ENCODE measurements at places on chromosomes 16 and 17.

DNA sequence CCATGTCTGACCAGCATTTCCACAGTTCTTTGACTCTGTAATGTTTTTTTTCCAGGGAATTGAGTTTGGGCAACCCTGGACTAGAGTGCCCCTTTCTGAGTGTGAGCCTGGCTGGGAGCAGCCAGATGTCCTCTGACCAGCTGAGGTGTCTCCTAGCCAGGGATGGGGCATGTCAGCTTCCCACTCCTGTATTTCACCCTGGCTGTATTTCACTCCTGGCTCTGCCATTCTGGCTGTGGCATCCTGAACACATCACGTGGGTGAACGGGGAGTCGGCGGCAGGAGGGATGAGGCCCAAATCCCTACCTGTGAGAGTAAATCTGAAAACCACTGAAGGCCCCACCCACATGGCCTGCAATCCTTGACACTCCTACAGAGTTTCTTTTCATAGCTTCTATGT is 31.3 kb downstream of the KDM8 start:
- no peak for DNase-seq

GRCh38 chr17:50265690-50266315 is 8.5 kb upstream of the TMEM92 start:
- no peak for DNase-seq

GRCh38 chr16:11819798-11820197 is 22.7 kb upstream of the ZC3H7A start:
- DNase-seq, result no peak

GRCh38 chr17:60601447-60602384 is 1.7 kb downstream of the PPM1D start:
- no peak for DNase-seq

GRCh38 chr16:8966817-8967131 is 3.1 kb upstream of the USP7 start:
- no peak for DNase-seq

DNA sequence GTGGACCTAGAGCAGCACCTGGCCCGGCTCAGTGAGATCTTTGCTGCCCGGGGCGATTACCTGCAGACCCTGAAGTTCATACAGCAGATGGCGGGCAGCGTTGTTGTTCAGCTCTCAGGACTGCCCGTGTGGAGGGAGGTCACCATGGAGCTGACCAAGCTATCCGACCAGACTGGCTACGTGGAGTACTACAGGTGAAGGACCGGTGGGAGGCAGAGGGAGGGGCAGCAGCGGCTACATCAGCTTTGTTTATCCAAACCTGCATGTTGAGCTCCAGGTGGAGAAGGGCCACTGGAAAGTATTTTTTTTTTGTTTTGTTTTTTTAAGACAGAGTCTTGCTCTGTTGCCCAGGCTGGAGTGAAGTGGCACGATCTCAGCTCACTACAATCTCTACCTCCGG is 23.9 kb downstream of the TTYH2 start:
- no peak for DNase-seq

GRCh38 chr16:89921702-89922476 is 1.3 kb upstream of the TUBB3 start:
- no peak for DNase-seq

GRCh38 chr16:4550591-4550990 is 5.5 kb upstream of the C16orf96 start:
- no peak for DNase-seq

GRCh38 chr17:35129973-35130351 is 8.5 kb downstream of the FNDC8 start:
- no peak for DNase-seq

GRCh38 chr17:28760601-28761562 is 17.1 kb downstream of the TRAF4 start:
- DNase-seq, result no peak

DNA sequence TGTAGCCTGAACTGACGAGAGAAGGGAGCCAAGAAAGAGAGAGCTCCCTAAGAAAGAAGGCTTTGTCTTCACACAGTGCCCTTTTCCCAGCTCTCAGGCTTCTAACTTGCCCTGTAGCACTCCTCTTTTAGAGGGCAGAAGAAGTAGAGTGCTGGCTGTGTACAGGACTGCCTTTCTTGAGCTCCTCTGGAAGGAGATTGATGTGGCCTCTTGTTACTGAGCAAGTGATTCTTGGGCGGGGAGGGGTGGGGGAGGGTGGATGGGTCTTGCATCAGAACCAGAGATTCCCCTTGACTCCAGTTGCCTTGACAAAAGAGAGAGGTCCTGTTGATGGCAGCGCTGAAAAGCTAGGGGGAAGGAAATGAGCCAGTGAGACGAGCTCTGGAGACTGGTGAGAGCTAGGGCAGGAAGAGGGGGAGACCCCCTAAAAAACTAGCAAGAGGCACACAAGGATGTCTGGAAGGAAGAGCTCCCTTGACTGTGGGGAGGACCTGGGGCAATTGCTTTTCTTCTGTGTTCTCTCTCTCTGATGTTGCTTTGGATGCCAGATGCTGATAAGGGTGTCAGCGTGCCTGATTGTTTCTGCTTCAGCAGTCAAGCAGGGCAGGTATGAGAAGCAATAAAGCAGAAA is 18.4 kb downstream of the GPR179 start:
- no peak for DNase-seq

- DNase-seq, result no peak
Observed at GRCh38 chr16:19708296-19709205, 9.5 kb downstream of the KNOP1 start.

DNA sequence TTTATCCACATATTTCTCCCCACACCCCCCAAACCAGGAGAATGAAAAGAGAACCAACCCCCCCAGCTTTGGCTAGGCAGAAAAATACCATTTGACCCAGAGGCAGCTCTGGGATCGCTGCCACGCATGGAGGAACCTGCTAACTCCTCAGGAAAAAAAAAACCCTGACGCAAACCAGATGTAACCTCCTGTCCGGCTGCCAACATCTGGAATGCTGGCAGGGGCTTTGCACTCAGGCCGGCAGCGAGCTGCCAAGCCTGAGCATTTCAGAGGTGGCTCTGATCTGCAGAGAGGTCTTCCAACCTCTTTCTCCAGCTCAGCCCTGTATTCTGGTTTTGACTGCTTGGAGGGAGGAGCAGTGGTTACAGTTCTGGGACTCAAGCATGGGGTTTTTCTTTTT is 8.2 kb downstream of the IGFBP4 start:
- DNase-seq, result no peak

- DNase-seq, result no peak
Observed at GRCh38 chr17:7549401-7550055, 670 bp downstream of the TNFSF12 start.

DNA sequence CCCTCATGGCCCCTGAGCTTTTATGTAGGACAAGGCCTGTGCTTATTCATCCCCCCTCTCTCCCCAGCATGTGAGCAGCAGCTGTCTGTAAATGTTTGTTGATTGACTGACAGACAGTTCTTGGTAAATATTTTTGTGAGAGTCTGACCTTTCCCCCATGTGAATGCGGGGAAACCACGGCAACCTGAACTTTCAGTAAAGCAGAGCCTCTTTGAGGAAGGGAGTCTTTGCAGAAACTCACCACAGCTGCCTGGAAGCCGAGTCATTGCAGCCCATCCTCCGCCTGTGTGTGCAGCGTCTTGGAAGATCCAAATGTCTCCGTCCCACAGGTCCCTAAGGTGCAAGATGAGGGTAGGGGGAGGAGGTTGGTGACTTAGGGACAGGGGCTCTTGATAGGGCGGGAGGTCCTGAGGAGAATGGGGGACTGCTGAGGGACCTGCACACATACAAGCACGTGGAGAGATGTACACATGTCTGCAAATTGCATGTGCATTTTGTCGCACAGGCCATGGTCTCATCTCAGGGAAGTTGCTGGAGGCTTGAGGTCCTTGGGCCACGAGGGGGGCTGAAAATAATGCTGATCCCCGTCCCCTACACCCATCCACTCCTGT is 23.0 kb upstream of the IL21R start:
- no peak for DNase-seq

DNA sequence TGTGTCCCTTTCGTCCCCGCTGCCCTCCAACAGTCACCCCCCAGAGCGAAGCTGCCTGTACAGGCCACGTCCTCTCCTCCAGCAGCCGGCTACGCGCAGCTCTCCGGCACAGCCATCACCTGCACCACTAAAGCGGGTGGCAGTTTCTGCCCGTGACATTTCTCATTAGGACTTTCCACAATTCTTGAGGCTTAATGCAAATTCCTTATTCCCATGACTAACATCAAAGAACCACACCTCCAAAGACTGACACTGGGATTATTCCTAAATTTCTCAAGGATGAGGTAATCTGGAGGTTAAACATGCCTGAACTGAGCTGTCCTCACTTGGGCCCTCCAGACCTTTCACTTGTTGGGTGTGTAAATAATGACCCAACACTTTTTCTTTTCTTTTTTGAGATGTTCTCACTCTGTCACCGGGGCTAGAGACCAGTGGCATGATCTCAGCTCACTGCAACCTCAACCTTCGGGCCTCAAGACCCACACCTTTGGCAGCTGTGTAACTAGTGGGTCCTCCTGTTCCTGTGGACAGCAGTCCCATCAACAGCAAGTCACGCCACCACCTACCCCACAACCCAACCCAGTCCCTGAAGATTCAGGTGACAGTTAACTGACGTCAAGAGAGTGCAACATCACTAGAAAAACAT is 11.7 kb downstream of the ANKRD11 start:
- DNase-seq, result no peak

- DNase-seq, result no peak
Observed at GRCh38 chr17:61734466-61734865, 128.9 kb downstream of the BRIP1 start.

- no peak for DNase-seq
Observed at GRCh38 chr16:75660726-75661302, 13.2 kb downstream of the TERF2IP start.

DNA sequence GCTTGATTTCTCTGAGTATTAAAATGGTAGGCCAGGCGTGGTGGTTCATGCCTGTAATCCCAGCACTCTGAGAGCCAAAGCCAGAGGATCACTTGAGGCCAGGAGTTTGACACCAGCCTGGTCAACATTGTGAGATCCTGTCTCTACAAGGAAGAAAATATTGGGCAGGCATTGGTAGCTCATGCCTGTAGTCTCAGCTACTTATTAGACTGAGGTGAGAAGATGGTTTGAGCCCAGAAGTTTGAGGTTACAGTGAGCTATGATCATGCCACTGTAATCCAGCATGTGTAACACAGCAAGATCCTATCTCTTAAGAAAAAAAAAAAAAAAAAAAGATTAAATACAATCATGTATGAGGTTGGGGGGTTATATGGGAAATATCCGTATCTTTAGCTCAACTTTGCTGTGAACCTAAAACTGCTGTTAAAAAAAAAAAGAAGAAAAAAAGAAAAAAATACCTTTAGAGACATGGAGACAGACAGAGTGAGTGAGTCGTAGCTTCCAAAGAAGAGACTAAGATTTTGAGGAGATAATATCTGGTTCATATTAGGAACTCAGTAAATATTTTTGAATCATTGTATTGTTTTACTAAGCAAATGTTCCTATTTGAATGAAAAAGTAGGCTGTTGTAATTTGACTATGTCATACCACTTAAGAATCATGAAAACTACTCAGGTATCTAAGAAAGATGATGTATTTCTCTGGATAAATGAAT is 325.7 kb upstream of the TBX2 start:
- DNase-seq, result no peak

DNA sequence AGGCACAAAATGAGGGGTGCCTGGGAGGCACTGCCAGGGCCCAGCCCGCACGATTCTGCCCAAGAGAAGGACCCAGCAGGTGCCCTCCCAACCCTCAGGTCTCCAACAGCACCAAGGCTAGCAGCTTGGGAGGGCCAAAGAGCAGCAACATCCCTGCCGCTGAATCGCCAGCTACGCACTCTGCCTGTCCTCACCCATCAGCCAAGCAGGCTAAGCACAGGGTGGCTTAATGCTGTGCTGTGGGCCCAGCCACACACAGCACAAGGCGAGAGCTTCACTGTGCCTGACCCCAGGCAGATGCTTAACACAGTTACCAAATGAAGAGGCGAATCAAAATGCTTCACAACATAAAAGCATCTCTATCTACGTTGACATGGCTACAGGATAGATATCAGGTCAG is 10.6 kb upstream of the MRPL38 start:
- no peak for DNase-seq

DNA sequence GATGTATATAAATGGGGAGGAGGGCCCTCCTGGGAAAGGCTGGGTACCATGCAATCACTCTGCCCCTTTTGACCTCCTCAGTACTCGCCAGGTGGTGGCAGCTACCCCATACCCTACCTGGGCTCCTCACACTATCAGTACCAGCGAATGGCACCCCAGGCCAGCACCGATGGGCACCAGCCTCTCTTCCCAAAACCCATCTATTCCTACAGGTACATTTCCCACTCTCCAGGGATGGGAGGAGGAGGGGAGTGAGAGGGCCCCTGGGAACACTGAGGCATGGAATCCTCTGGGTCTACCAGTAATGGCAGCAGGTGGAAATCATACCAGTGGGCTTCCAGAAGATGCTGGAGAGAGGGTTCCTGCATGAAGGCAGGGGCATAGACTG is 22.9 kb downstream of the FOXN1 start:
- DNase-seq, result no peak

- DNase-seq, result no peak
Observed at GRCh38 chr16:29975811-29976511, 2.3 kb downstream of the TAOK2 start.

GRCh38 chr17:3157218-3157617 is 29.9 kb upstream of the OR1G1 start:
- no peak for DNase-seq

DNA sequence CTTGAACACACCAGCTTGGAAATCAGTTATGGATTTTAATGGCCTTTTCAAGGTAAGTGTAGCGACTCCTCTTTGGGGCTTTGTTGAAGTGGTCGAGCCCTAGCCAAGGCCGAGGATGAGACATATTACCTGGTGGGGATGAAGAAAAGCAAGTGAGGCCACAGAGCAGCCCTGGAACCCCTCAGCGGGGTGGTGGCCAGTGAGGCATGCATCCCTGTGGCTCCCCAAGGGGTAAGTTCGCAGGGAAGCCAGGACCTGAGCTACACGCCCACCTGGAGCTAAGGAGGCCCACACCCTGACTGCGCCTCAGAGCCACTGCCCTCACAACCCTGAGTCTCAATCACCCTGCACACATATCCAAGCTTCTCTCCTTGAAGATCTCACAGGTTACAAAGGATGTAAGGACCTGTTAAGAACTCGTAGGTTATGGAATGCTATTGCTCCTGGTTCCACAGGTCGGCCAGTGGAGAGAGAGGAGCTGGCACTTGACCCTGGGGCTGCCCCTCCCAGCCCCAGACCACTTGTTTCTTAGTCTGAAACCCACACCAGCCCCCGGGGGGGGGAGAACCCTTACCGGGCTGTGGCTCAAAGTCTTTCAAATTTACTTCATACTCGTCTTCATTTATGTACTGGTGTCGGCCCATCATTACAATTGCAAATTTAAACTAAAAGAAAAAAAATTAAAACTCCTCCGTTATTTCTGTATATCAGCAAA is 12.0 kb downstream of the LITAFD start:
- no peak for DNase-seq

- no peak for DNase-seq
Observed at GRCh38 chr17:27206447-27206846, 87.5 kb upstream of the WSB1 start.

- no peak for DNase-seq
Observed at GRCh38 chr16:19077879-19078278, 10.5 kb downstream of the COQ7 start.

- no peak for DNase-seq
Observed at GRCh38 chr16:5885521-5885920, 787.9 kb upstream of the EEF2KMT start.

Data from activated CD8-positive, alpha-beta memory T cell treated with anti-CD3 and anti-CD28 coated beads for 4 hours (primary cell).